ENCODE measurements at places on chromosomes 16 and 17.

GRCh38 chr17:27455236-27455913 lies 873 bp upstream of the KSR1 start:
- no peak for DNase-seq

GRCh38 chr16:65480281-65481091 lies 358.6 kb upstream of the CDH11 start:
- DNase-seq, result no peak

DNA sequence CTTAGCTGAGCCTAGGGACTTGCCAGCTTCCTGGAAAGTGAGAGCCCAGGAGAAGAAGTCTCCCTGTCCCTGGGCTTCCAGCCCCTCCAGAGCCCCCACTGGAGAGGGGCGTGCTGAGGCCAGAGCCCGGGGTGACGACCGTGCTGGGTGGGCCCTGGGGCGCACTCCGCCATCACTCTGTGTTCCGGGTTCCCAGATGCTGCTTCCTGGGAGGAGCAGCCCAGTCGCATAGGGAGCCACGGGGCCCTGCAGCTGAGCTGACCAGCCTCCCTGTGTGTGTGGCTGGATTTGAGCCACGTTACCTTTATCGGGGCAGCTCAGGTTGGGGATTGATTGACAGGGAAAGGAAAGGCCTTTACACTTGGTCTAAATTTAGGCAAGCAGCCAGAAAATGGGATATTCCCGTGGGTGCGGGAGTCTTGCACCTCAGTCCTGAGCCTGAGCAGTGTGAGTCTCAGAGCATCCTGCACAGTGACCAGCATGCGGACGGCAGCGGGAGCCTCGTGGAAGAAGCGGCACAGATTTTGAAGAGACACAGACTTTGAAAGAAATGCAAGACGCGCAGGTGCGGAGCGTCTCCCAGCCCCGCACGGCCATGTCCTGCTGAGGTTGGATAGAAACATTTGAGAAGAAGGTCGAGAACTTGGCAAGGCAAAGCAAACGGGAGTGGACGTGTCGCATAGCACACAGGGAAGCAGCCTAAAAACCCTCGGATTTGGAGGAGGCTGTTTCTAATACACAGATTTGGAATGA lies 51.3 kb upstream of the ZNF750 start:
- no peak for DNase-seq

DNA sequence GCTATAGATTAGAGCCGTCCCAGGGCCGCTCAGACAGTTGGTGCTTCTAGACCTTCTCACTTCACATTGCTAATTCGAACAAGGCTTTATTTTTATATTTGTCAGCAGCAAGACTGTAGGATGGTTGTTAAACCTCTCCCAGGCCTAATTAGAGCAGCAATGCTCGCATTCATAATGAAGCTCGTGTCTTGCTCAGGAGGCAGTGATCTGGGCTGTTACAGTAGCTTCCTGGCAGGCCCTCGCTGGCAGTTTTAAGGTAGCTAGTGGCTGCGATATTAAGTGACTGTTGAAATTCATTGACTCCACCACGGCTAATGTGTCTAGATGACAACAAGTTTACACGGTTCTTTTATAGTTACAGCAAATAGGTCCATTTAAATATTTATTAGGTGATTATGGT lies 23.2 kb upstream of the ANKFN1 start:
- DNase-seq, result no peak

DNA sequence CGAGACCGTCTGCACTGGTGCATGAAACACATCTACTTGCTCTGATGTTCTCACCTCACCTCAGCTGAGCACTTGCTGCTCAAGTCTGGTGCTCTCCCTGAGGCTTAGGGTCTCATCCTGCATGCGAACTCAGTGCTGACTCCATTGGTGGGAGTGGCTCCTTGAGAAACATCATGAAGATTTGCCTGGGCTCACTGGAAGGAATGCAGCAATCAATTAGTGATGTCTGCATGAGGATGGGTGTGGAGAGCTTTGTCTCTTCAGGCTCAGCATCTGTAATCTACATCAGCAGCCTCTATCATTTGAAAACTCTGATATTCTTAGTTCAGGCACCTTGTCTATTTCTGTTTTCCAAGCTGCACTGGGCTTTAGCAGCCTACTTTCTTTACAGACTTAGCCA lies 204.4 kb downstream of the IRF8 start:
- DNase-seq, result no peak

GRCh38 chr17:80105762-80106161 lies 4.4 kb downstream of the GAA start:
- no peak for DNase-seq

DNA sequence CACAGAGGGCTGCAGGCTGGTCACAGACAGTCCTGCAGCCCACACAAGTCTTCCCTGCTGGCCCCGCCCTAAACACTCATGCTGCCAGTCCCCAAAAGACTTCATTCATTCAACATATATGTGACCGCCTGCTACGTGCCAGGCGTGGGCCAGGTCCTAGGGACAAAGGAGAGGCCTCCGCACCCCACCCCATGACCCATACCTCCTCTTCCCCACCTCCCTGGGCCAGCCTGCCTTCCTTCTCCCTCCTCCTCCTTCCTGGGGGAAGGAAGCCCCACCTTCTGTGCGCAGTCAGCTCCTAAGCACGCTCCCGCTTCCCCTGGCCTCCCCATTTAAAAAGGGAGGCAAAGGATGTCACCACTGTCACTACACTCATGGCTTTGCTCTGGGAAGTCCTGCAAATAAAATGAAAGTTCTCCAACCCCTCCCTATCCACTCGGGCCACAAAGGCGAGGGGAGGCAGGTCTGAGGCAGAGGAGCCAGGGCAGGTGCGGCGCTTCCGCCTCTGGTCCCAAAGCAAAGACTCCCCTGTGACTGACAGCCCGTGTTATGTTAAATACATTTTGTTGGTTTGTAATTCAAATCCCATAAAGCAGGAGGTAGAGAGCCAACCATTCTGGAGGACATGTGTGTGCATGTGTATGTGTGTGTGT lies 9.0 kb downstream of the DNAAF8 start:
- DNase-seq, result no peak

DNA sequence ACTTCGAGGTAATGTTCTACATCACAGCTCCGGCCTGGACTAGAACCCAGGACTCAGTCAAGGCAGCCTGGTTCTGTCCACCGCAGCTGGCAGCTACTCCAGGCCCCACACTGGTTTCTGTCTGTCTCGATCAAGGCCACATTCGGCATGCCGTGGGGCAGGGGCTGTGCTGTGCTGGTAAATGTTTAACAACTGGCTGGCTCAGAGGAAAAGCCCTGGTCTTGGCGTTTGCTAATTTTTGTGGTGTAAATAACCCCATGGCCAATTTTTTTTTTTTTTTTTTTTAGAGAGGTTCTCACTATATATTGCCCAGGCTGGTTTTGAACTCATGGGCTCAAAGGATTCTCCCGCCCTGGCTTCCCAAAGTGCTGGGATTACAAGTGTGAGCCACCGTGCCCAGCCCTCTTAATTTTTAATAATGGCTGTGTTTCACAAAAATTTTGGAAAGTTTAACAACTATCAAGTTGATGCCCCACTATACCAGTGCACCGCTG lies 328 bp upstream of the DRC7 start:
- no peak for DNase-seq

GRCh38 chr16:1441391-1441829 lies 2.9 kb downstream of the CCDC154 start:
- DNase-seq, result no peak

- DNase-seq, result peak; percentile 47
Measured at GRCh38 chr17:20955427-20956323, 87.1 kb downstream of the USP22 start.

DNA sequence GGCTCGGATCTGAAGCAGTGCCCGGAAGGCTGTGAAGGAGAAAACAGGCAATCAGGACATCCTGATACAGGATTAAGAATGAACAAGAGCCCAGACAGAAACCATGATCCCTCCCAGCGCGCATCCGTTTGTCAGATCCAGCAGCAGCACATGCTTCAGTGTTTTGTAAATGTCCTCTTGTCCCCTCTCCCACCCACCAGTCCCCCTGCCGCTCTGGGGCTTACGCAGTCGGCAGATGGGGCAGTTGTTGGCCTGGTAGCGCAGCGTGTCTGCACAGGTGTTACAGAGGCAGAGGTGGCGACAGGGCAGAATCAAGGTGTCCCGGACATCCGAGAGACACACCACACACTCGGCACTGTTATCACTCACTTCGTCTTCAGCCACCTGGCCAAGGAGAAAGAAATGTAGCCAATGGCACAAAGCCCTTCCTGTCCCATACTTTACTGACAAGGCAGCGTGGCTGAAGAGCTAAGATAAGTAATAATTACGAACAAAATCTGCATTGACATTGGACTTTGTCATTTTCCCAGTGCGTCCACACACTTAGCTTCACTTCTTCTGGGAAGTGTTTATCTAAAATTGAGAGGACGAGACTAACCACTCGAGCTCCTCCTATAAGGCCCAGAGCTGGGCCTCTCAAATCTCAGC lies 20.7 kb upstream of the FOXJ1 start:
- no peak for DNase-seq

- DNase-seq, result no peak
Measured at GRCh38 chr16:72588551-72588950, 416.6 kb upstream of the PMFBP1 start.

- no peak for DNase-seq
Measured at GRCh38 chr16:89175280-89176146, 4.0 kb downstream of the CDH15 start.

GRCh38 chr16:49937886-49938285 lies 82.0 kb upstream of the ZNF423 start:
- no peak for DNase-seq

DNA sequence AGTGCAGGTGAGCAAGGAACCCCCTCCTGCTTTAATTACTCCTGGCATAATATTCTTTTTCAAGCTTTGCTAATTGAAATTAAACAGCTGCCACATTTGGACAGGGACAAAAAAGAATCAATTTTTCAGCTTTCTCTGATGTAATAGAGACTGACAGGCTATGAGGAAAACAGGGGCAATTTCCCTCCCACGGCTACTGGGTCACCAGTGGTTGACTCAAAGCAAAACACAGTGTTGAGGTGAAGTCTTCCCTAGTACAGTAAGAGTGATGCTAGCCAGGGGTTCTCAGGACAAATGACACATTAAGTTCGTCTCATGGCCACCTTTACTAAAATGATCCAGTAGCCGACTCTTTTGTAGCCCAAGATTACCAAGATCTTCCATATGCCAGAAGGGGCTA lies 38.6 kb upstream of the PMFBP1 start:
- no peak for DNase-seq

- no peak for DNase-seq
Measured at GRCh38 chr16:27377666-27378485, 24.1 kb upstream of the IL21R start.

DNA sequence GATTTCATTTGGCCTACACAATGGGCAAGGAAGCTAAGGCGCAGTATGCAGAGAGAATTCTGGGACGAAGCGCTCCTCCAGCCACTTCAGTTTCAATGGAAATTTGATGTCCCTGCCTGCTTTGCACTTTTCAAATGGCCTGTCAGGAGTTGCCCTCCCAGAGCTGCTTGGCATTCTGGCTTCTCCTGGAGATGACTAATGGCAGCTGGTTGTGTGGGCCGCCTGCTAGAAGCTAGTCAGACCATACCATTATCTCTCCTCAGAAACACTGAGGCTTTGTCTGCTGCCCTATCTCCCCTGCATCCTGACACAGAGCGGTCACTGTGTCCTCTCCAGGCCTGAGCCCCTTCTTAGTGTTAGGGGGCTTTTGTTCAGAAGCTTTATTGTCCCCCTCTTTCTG lies 180.1 kb downstream of the SPECC1 start:
- DNase-seq, result peak; percentile 79

- no peak for DNase-seq
Measured at GRCh38 chr17:1043601-1044251, 46.8 kb downstream of the TIMM22 start.

DNA sequence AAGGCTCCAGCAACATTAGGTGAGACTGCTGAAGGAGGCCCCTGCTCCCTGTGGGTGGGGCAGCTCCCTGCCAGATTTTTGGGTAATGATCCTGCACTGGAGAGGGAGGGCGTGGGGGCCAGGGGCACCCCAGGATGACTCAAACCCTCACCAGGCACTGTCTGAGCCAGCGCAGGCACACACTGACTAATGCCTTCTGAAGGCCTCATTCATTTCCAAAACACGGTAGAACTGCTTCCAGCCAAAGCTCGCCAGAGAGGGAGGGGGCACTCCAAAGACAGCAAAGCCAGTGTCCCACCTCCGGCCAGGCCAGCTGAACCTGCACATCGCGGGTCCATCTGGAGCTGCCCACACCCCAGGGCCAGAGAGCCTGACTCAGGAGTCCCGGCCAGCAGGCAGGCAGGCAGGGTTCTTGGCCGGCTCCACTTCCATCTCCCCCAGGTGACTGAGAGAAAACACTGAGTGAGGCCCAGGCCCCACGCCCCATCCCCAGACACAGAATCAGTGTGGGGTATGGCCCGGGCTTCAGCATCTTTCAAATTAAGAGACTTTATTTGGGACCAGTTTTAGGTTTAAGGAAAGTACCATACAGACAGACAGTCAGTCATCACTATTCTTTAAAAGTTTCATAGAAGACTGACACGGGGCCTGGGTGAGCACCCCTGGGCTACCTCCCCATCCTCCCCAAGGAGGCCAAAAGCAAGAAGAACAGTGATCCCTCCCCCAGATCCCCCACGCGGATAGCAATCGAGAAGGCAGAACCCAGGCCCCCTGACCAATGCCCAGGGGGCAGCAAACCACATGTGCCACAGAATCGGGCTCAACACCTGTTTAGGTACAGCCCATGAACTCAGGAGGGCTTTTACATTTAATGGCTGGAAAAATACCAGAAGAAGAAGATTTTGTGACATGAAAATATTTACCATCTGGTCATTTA lies 2.3 kb downstream of the PIEZO1 start:
- peak; percentile 64 for DNase-seq

DNA sequence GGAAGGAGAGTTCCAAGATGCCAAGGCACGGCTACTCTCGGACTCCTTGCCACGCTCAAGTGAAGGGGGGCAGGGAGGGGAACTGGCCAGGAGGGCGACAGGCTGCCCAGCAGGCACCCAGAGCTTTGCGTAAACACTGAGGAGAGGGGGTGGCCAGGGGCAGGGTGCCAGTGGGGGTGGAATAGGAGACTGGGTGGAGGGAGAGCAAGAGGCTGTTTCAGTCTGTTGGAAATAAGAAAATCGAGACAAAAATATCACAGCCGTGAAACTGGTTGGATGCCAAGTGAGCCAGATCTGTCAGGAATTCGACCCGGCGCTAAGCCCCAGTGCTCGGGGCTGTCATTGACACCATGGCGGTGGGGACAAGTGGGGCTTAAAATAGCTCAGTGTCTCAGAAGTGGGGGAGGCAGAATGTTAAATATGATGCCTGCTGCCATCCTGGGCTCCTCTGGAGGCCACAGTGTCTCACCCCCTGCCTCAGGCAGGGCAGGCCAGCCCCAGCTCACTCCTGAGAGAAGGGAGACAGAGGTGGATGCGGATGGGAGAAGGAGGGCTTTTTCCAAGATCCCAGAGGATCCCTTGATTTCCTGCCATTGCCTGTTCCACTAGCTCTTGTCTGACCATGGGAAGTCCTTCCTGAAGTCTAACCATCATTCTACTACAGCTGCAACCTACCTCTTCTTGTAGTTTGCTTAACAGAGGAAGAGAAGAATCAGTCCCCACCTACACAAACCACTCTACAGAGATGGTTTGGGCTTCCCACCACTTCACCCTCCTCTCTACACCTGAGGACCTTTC lies 9.5 kb downstream of the PNMT start:
- no peak for DNase-seq

Data from amniotic epithelial cell (primary cell).